ENCODE measurements at places on chromosomes 3 and 15.

- no peak for DNase-seq
Measured at GRCh38 chr3:99783011-99783573, 34.6 kb upstream of the CMSS1 start.

DNA sequence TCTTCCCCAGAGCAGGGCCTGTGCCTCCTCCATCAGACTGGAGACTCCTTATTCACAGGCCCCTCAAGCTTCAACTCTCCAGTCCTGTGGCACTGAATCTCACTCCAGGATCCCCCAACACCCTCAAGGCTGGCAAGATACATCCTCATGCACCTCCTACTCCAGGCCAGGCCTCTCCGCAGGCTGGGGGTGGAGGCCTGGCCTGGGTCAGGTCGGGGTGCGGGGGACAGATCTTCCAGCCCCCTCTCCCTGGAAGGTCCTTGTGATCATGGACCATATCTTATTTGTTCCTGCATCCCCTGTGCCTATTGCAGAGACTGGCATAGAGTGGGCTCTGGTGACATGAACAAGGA, 147.3 kb downstream of the SMAD6 start:
- no peak for DNase-seq

GRCh38 chr3:151611419-151611818, 122.3 kb upstream of the AADACL2 start:
- DNase-seq, result no peak

- DNase-seq, result no peak
Measured at GRCh38 chr3:114519415-114519814, 225.6 kb downstream of the TIGIT start.

GRCh38 chr15:58852347-58852746, 81.1 kb downstream of the SLTM start:
- DNase-seq, result no peak

Data from activated naive CD4-positive, alpha-beta T cell treated with anti-CD3 and anti-CD28 coated beads, Interleukin-2, amount 10 ng/mL, durations not matched to agents 7 days and 5 days (primary cell).